ENCODE measurements at places on chromosomes 11 and 22.

DNA sequence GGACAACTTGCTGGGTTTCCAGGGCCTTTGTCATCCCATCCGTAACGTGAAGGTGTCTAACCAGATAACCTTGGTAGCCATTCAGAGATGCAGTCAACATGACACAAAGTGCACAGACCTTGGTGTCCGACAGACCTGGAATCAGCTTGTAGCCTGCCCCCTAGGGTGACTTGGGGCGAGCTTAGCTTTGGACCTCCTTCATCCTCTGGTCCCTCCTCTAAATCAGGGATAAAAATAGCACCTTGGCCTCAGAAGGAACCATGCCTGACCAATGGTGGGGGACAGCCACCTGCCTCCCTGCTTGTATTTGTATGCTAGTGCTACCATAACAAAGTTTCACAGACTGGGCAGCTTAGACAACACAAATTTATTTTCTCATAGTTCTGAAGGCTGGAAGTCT, 3.7 kb downstream of the SNRPD3 start:
- no peak for DNase-seq

GRCh38 chr11:57903441-57904123, 120.1 kb upstream of the OR9Q1 start:
- DNase-seq, result no peak

DNA sequence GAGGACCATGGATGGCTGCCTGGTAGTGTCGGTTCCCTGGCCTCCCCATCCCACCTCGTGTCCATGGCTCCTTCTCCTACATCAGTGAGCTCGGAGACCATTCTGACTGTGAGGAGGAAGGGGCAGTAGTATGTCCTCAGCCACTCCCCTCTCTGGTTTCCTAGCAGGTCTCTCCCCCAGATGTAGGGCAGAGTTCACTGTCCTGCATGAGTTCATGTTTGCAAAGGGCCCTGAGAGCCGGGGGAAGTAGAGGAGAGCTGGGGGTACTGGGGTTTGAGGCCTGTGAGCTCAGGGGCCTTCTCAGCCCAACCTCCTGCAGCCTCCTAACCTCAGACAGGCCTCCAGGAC, 18.4 kb upstream of the ST3GAL4 start:
- no peak for DNase-seq

DNA sequence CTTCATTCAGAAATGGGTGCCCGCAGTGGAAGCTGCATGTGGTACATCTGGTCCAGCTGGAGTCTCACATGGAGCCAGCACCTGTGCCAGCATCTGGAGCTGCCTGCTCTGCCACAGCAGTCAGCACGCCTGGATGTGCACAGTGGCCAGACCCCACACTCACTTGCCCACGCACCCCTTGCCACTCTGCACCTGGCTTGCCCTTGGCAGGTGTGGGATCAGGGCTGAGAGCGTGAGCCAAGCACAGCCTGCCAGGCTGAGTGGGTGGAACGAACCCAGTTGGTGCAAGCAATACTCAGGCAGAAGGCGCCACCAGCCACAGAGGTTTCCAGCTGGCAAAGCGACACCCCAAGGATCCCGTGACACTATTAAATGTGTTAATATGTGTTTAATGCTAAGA, 95.5 kb upstream of the AMOTL1 start:
- DNase-seq, result no peak

DNA sequence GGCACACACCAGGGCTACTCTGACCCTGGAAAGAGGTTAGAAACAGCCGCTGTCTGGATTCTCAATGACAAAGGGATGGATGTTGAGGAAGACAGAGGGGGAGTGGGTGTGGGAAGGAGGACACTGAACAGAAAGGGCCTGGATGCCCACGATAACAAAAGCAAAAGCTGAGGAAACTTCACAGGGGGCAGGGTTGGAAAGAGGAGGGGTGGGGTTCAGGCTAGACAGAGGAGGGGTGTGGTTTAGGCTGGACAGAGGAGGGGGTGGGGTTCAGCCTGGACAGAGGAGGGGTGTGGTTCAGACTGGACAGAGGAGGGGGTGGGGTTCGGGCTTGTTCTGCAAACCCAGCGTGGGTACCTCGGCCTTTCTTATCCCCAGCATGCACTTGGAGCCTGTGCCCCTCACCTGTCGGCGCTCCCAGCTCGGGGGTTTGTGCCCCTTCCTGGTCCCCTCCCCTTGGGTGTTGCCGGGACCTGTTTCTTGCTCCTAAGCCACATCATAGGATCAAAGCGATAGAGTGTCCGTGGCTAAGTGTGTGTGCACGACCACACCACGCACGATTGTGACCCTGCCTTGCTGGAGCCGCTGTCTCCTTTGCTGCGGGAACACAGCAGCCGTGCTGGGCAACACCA, 75.6 kb downstream of the BRD1 start:
- no peak for DNase-seq

- DNase-seq, result no peak
Observed at GRCh38 chr11:45928535-45929215, 6.2 kb downstream of the LARGE2 start.

Data from stimulated activated CD4-positive, alpha-beta T cell treated with anti-CD3 and anti-CD28 coated beads, Interleukin-15, amount 100 ng/mL, for 1 hour (primary cell).